Fibroblast of upper back skin (primary cell): ENCODE measurements at places on chromosomes 7 and 10.

DNA sequence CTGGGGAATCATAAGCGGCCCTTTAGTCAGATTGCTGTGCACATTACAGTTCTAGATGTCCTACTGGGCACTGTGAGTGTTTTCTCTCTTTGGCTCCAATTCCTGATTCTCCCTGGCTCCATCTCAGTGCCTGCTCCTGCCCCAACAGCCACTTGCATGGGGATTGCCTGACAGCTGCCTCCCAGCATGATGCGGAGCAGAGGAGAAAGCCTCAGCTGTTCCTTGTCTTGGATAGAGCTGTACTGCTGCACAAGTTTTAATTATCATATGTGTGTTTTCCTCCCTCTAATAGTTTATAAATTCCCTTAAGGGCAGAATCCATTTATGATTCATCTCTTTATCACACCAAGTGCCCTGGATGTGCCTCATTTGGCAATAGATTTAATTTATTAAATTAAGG lies 285.8 kb upstream of the COBL start:
- DNase-seq: no peak

DNA sequence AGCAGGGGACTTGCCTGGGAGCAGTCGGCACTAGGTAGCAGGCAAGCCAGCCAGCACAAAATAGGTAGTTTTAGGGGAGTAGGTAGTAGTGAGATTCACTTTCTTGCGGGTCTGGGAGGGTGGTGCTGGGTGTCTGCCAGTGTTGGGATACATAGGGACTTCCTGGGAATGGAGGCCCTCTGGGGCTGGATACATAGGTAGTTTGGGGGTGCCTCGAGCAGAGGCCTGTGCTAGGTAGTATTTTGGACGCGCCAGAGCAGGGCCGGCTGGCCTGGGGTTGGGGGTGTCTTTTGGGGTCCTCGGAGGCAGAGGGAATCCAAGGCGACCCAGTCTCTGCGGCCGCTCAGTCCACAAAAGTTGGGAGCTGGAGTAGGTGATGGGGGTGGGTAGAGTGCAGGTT lies 2.0 kb upstream of the HOXA3 start:
- no peak for DNase-seq

GRCh38 chr7:105935250-105935649 lies 27.8 kb upstream of the CDHR3 start:
- no peak for DNase-seq

- DNase-seq: no peak
Observed at GRCh38 chr10:97200616-97201015, 14.9 kb upstream of the SLIT1 start.

DNA sequence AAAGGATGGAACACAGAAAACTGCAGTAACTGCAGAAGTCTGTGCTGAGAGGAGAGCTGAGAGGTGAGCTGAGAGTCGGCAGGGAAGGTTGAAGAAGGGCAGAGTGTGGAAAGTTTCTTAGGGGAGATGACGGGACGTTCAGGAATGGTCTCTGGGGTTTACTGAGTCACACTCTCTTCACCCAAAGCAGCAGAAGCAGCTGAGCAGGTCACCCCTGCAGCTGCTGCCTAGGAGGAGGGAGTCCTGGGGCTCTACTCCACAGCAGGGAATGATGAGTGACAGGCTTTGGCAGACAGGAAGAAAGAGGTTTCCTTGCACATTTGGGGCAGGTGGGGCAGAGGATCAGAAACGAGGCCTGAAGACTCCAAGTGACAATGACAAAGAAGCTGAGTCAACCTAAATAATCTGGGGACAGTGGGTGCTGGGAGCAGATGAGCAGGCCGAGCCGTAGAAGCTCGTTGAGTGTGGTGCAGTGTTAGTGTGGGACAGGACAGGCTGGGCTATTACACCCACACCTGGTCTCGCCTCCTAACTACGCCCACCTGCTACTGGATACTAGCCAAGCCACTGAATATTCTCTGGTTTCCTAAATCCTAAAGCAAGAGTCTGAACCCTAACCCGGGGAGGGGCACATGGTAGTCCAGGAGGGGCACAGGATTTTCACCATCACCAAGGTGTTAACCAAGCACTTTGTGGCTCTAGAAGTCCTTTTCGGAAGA lies 24.9 kb downstream of the BEND7 start:
- DNase-seq: peak; percentile 74

DNA sequence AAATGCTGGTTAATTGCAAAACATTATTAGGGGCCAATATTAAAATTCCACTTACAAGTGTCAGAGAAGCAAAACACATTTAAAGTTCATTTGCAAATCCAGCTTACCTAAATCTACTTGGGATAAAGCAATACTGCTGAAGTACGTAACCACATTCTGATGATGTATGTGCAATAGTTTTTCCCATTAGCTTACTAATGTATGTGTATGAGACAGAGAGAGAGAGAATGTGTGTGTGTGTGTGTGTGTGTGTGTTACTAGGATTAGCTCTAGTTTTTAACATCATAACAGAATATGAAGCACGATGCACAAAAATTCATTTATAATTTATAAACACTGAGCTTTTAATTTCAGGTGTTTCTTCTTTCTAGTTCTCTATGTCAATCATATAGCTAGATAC lies 1074.2 kb upstream of the C7orf33 start:
- peak; percentile 71 for DNase-seq

DNA sequence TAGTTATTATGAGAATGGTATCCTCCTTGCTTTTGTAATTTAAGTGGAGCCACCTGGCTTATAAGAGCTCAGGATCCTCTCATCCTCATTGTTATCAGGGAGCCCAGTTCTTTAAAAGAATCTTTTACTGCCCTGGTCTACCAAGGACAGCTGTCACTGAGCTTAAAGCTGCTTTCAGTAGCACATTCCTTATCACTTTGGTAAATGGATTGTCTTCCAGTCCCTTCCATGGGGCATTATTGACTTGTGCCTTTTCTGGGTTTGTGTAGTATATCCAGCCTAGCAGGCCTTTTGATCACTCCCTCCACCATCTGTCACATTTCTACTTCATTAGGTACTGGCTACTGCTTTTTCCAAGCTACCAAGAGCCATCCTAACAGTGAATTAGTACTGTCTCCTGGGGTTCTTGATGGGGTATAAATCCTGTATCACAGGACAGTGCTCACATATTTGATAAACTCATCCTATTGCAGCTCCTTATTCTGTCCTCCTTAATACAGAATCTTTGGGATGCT lies 208.9 kb downstream of the TMEM26 start:
- no peak for DNase-seq

- DNase-seq: peak; percentile 39
Observed at GRCh38 chr10:61890881-61891409, 10.6 kb upstream of the ARID5B start.

DNA sequence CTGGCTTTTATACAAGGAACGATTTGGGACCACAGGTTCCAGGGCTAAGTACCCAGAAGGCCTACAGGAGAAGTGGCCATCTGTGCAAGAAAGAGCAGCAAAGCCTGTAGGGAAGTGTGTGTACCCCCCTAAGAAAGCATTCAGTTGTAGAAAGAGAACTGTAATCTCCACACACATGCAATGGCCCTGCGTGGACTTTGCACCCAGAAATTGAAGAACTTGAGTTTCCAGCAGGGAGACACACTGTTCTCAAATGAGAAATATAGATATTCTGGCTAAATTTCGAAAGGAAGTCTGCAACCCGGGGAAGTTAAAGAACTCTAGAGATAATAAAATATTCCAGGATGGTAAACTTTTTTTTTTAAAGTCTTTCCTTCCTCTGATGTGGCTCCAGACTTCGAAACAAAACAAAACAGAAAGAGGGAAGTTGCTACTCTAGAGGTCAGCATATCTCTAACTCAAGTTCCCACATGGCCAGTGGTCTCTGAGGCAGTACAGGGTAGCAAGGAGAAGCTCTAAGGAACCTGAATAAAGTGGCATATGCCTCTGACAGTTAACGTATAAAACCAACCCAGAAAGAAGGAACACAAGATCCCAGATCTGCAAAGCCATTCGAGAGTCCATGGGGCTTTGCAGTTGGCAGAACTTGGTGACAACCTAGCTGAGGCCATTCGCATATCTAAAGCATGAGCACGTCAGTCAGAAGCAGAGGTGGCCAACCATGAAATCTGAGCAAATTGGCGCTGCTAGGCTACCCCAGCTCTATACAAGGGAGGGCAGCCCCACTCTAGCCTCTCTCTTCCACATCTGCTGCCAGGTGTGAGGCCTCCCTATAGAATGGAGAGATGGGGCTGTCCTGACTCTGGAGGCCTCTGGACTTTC lies 56.6 kb downstream of the ELMO1 start:
- no peak for DNase-seq

DNA sequence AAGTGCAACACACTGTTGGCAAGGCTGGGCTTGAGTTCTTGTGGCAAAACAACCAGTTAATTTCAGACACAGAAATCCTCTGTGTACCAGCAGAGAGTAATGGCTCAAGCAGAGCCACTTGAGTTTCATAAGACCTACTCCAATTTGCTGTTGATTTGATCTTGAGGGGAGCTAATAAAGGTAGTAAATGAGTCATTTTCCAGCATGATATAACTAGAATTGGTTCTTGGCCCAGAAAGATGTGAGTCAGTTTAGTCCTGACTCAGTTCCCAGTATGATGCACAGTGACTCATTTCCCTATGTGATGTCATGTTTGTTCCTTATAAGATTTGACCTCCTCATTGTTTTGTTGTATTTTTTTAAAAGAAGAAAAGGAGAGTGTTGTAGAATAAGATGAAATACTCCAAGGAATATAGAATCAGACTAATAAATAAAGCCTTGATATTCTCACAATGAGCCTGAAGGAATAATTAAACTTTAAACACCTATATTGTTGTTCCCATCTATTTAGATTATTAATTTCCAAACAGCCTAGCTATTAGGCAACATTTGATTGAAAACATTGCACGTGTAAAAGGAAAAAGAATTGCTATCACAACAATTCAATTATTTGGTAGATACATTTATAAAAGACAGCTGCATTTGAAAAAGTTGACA lies 186.2 kb downstream of the REEP3 start:
- peak; percentile 97 for DNase-seq

DNA sequence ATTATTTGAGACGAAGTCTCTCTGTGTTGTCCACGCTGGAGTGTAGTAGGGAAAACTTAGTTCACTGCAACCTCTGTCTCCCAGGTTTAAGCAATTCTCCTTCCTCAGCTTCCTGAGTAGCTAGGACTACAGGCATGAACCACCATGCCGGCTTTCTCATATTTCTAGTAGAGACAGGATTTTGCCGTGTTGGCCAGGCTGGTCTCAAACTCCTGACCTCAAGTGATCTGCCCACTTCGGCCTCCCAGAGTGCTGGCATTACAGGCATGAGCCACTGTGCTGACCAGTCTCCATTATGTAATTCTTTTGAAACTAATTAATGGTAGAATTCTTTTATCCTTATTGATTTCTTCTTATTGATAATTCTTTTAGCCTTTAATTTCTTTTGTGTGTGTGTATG lies 32.5 kb downstream of the PCLO start:
- no peak for DNase-seq

GRCh38 chr10:78807504-78808203 lies 261.1 kb upstream of the ZMIZ1 start:
- DNase-seq: no peak

DNA sequence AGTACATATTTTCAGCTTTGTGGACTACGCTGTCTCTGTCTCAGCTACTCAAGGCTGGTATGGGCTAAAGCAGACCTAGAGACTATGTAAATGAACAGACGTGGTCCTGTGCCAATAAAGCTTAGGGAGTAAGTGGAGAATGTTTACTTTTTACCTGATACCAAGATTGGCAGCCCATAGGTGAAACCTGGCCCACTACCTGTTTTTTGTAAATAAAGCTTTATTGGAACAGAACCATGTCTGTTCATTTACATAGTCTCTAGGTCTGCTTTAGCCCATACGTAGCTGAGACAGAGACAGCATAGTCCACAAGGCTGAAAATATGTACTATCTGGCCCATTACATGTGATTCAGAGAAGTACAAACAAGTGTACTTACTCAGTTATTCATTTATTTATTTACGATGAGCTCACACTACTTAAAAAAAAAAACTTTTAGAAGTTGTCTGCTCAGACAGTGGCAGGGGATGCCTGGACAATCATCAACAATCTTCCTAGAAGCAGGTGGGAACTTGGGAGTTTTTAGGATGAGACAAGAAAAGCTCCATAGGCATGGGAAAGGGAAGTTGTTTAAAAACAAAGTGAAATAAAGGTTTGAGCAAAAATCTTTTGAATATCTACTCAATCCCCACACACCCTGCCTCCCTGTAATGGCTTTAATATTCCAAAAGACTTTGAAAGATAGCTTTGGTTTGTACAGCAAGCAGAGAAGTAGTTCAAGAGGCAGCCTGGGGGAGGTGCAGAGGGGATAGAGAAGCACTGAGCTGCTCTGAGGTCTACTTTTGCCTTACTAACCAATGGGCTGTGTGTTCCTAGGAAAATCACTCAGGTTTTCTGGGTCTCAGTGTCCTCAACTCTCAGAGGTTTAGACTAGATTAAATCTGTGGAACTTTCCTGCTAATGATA lies 114.4 kb upstream of the AFAP1L2 start:
- DNase-seq: no peak

DNA sequence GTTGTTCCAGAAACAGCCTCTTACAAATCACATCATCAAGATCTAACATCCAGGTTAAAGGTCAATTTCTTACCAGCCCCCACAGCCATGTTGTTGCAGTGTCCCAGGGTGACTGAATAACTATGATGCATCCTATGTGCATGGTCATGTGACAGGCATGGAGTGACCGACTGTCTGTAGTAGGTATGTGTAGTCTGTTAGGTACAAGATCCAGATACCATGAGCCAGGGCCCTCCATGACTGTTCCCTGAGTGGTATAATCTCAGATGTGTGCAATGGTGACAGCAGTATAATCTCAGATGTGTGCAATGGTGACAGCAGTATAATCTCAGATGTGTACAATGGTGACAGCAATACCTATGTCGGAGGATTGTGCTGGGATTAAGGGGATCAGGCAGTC lies 8.8 kb downstream of the CDHR3 start:
- no peak for DNase-seq

DNA sequence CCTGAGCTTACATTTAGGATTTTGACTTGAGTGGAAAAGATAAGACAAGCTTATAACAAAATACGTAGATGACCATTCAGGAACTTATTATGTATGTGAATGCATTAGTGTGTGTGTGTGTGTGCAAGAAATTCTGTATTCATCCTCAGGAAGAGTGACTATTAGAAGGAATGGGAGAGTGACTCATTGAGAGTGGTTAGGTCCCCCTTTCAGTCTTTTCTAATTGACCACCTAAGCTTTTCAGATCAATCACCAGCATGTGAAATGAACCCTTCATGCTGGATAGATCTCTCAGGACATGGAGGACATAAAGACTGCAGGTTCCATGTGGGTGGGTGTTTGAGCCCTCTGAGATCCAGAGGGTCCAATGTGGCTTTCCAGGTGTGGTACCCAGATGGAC lies 153.5 kb downstream of the MBL2 start:
- peak; percentile 47 for DNase-seq

DNA sequence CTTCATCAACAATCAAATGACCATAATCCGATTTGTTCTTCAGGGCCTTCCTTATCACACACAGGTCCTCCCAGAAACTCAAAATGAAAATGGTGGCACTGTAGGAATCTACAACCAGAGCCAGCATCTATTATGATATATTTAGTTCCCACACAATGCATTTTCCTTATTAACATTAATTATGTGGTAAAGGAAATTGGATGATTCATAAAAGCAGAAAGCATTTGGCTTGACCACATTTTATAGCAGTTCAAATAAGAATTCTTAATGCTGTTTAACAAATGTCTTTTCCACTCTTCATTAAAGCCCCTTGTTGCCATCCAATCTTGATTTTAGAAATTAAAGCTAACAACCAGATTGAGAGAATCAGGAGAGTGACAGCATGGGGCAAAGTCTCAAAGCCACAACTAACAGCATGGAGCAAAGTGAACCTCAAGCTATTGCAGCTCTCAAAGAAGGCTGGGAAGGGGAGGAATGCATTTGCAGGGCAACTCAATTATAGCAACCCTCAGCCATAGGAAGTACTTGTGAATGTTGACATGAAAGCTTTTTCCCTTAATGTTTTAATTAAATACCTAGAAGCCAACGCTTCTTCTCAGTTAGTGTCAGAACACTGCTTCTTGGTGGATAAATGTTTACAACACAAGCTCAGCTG lies 549.1 kb downstream of the NXPH1 start:
- DNase-seq: no peak
